ENCODE measurements at places on chromosomes 13 and 19.

GRCh38 chr13:41268764-41269163 lies 5.4 kb upstream of the MTRF1 start:
- no peak for DNase-seq

- no peak for DNase-seq
Observed at GRCh38 chr19:10878253-10878652, 6.9 kb downstream of the CARM1 start.

GRCh38 chr19:28416245-28416644 lies 796.7 kb downstream of the UQCRFS1 start:
- no peak for DNase-seq

DNA sequence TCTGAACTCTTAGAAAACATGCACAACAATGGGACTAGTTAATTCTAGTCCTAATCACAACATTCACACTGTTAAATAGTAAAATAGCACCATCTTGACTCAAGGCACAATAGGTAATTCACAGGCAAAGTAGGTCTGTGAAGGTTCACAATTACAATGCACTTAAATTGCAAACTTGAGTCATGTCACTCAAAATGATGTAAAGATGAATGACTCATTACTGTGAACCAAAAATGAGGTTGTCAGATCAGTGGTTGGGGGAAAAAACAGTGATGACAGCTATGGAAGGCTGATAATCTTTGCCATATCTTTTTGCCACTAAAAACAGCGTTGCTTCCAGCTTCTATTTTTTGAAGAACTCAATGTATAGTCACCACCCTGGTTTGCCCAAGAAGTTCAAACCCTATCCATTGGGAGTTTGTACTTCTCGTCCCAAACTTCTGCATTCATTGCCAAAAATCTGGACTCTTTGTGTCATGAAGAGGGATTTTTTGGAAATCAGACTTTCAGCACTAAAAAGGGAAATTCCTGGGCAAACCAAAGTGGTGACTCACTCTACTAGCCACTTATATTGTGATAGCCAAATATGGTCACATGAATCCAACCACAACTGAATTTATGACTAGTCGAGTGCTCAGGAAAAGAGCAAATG lies 200.9 kb upstream of the TMTC4 start:
- DNase-seq: no peak

DNA sequence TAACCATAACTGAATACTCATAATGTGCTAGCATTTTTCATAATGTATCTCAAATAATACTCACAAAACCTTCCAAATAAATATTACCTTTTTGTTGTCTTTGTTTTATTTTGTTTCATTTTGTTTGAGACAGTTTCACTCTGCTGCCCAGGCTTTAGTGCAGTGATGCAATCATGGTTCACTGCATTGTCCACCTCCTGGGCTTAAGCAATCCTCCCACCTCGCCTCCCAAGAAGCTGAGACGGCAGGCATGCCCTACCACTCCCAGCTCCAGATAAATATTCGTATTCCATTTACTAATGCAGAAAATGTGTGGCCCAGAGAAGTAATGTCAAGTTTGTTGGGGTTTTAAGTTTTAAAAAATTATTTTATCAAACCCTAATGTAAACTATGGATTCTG lies 739.1 kb downstream of the GPC5 start:
- no peak for DNase-seq

GRCh38 chr19:45701676-45702075 lies 9.2 kb downstream of the QPCTL start:
- DNase-seq: no peak

- no peak for DNase-seq
Observed at GRCh38 chr13:62583466-62583865, 1167.8 kb upstream of the PCDH20 start.

GRCh38 chr19:41031916-41032315 lies 40.8 kb downstream of the CYP2B6 start:
- no peak for DNase-seq

DNA sequence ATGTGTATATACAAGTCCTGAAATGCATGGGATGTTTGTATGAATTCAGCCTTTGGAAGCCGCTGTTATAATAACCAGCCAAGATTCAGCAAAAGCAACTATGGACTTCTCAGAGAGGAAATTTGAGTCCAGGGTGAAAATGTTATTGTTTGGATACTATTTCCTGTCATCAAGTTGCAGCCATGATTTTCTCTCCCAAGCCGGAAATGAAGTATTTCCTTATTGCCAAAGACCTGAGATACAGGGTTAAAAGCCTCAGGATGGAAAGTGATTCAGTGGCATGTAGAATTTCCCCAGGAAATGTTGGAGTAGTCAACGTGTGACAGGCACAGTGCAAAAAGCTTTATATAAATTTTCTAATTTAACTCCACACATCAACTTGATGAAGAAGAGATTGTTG lies 133.9 kb downstream of the IRS2 start:
- no peak for DNase-seq

- DNase-seq: no peak
Observed at GRCh38 chr19:42158926-42159325, 26.7 kb upstream of the POU2F2 start.

DNA sequence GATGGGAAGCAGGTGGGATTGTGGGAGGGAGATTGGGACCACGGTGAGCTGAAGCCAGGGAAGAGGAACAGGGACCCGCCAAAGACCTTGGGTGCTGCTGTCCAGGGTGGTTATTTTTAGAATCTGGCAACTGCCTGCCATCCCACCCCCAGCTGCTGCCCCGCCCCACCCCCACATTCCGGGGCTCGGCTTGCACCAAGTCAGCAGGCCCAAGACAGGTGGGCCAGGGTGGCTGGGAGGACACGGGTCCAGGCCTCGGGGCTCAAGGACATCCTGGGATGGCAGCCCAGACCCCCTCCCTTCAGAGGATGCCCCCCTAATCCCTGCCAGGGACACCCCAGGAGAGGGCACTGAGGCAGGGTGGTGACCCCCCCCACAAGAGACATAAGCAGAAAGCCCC lies 827 bp downstream of the CKM start:
- no peak for DNase-seq

DNA sequence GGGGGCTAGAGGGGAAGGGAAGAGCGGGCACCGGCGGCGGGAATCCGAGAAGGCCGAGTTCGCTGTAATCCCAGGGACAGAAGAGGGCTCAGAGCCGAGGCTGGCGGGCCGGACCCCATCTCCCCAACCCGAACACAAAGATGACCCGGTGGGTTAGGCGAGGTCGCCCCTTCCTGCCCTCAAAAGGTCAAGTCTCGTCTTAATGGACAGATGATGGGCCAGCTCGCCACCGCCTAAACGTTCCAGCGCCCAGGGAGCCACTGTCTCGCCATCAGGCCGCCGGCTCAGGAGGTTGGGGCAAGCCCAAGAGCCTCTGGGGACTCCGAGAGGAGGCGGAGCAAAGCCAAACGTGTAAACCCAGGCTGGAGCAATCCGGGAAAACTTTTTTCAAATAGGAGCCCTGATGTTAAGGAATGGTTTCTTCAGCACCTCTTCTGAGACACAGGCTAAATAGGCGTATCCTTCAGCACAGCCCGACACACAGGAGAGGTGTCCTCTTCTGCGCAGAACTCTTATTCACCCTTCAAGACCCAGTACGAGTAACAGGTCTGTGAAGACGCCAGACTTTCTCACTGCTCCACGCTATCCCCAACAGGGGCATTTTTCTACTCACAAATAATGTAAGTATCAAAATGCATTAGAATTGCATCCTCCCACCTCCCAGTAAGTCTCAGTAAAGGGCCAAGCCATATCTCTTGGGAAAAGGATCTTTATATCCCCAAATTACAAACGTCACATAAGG lies 6.3 kb upstream of the POU4F1 start:
- no peak for DNase-seq

GRCh38 chr19:7152568-7152967 lies 83.1 kb downstream of the ZNF557 start:
- DNase-seq: no peak

- peak; percentile 99 for DNase-seq
Observed at GRCh38 chr19:58572818-58573657, at the start of gene MZF1. TSS of gene MZF1 (minus strand) at chr19:58573335. CDS start at chr19:58571389, 1,946 bp downstream.

DNA sequence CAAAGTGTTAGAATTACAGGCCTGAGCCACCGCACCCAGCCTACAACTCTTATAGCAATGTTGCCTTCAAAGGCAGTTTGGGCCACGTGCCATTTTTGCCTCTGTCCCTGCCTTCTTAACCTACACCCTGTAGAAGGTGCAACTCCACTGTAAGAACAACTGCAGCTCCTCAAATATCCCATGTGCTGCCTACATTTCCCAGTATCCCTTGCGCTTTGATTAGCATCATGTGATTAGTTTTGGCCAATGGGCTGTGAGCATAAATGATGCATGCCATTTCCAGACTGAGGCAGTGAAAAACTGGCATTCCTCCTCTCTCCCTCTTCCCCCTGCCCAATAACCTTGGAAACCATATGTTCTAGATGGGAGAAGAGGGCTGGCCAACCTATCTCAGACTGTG lies 75.2 kb upstream of the MRI1 start:
- DNase-seq: no peak

GRCh38 chr19:1101337-1101698 lies 2.5 kb upstream of the GPX4 start:
- no peak for DNase-seq

GRCh38 chr13:26465514-26465913 lies 92.0 kb upstream of the WASF3 start:
- DNase-seq: no peak

DNA sequence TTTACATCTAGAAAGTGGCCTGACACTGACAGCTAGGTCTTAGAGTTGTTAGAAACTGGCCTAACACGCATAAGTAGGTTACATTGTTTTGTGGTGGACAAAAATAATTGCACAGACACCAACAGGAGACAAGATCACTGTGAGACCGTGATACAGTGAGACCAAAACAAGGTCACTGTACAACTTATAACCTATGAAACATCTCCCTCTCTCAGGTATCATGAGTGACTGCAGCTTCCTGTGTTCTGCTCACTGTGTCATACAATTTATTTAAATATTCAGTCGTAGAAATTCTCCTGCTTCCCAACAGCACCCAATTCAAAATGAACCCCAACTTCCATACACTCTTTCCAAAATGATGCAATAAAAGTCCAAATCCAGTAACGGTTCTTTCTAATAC lies 2165.2 kb downstream of the PCDH9 start:
- no peak for DNase-seq

- no peak for DNase-seq
Observed at GRCh38 chr13:82698941-82699340, 1183.3 kb downstream of the SLITRK1 start.

DNA sequence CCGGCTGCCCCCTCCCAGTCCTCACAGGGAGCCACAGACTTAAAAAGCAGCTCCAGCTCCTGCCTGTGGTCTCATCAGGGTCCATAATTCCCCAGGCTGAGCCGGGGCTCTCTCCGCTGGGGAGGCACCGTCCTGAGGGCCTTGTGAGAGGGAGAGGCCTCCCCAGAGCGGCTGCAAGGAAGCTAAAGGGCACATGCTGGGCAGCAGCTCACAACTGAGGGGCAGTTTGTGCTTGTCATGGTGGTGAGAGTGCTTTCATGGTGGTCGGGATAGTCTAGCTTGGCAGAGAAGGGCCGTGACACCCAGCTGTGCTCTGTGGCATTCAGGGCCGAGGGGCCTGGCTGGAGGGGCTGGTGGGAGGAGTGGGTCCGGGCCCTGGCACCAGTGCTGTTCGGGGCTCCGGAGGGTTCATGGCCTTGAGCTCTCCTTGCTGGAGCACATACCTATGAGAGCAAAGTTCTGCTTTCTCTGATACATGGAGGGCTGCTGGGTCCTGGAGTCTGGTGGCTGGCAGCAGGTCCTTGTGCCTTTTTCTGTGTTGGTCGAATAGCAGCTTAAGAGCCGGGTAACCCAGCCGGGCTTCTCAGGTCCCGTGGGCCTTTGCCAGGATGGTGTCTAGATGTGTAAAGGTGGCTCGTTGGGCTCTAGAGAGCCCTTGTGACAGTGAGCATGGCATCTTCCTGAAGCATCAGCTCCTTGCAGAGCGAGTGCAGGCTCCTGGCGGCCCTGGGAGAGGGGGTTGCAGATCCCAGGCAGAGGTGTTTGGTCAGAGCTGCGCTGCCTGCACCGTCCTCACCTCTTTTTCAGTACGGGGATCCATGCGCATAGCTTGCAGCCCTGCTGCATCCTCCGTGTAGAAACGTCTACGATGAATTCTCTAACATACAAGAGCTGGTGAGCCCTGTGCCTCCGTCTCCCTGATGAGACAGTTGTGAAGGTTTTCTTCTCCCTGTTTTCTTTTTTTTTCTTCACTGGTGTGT lies 8.8 kb downstream of the UPF1 start:
- no peak for DNase-seq

- no peak for DNase-seq
Observed at GRCh38 chr19:30420316-30420715, 48.1 kb downstream of the ZNF536 start.

DNA sequence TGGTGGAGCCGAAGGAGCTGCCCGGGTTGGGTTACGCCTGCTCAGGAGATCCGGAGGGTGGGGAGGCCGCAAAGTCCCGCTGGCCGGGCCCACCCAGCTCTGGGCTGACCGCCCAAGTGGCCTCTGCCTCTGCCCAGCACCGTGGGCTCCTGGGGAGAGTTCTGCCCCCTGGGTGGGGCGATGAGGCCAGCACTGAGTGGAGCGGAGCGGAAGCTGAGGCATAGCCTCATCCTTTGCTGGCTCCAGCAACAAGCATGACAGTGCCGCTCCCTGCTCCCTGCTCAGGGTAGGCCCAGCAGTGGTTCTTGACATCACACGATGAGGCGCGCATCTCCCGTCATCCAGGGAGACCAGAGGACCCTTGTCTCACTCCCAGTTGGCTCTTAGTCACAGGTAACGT lies 22.5 kb downstream of the CCDC8 start:
- DNase-seq: no peak

DNA sequence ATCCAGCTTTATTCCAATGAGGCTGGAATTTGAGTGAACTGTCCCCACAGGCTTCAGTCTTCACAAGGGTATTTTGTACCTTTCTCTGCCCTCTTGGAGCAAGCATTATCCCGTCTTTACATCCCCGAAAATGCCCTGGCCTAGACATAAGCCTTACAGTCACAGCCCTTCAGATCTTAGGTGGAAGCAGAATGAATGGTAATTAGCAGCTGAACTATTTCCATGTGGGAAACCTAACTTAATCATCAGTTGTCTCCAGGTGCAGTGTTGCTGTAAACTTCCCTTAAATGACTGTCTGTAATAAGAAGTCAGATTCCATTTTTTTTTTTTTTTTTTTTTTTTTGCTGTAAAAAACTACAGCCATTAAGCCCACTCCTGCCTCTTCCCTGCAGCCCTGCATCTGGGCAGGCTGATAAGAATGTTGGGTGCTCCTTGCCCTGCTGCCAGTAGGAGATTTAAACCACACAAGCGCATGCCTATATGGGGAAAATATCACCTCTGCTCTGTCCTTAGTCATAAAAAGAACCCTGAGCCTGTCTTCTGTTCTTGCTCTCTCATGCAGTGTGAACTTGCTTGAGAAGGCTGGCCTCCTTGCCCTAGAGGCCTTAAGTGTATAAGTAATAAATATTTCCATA lies 426.8 kb upstream of the SLITRK5 start:
- no peak for DNase-seq

DNA sequence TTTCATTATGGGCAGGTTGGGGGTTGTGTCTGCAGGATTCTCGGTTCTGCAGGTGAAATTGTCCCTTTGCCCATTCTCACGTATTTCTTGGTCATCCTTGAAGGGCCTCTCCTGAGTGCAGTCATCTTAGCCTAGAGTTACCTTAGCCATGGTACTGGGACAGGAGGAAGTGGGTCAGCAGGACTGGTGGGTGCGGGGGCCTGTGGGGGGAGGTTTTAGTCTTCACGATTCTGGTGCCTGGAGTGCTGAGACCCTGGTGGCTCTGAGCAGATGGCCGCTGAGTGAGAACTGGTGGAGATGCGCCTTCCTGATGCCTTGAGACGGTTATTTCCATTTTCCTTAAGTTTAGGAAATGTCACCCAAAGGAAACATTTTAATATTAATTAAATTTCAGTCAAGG lies 11.8 kb downstream of the COL4A2 start:
- no peak for DNase-seq

- no peak for DNase-seq
Observed at GRCh38 chr13:110430391-110431336, 123.6 kb downstream of the COL4A2 start.

- DNase-seq: no peak
Observed at GRCh38 chr13:27076421-27076820, 95.2 kb downstream of the USP12 start.

Measured in stimulated activated CD8-positive, alpha-beta memory T cell treated with anti-CD3 and anti-CD28 coated beads, Interleukin-7, amount 100 ng/mL, for 1 hour (primary cell).